ENCODE measurements at places on chromosomes 7 and 10. TPM values are rescaled to one million over a fixed set of nuclear protein-coding genes. Genes with fewer than 3 reads are reported as not detected.

Gene SHTN1
- total RNA-seq: 6.4 TPM

Gene SYT15
- 1.1 TPM for total RNA-seq

Gene FRG2B
- not detected for total RNA-seq

Gene CYP3A4
- total RNA-seq: not detected

Gene GRM3
- total RNA-seq: not detected

Gene CD36
- total RNA-seq: 324 TPM

Gene GRID2IP
- 0.31 TPM for total RNA-seq

Gene LRRD1
- 0.21 TPM for total RNA-seq

Gene CAMK2G
- total RNA-seq: 37.7 TPM

Gene ZNF479
- not detected for total RNA-seq

Gene TMEM236
- total RNA-seq: 0.10 TPM

Gene TWNK
- 6.6 TPM for total RNA-seq

Gene HOXA1
- total RNA-seq: not detected

Gene HMX3
- not detected for total RNA-seq

Gene CFAP69
- 8.0 TPM for total RNA-seq

Gene CSGALNACT2
- total RNA-seq: 24.8 TPM
